ENCODE measurements at places on chromosomes 12 and 14.

DNA sequence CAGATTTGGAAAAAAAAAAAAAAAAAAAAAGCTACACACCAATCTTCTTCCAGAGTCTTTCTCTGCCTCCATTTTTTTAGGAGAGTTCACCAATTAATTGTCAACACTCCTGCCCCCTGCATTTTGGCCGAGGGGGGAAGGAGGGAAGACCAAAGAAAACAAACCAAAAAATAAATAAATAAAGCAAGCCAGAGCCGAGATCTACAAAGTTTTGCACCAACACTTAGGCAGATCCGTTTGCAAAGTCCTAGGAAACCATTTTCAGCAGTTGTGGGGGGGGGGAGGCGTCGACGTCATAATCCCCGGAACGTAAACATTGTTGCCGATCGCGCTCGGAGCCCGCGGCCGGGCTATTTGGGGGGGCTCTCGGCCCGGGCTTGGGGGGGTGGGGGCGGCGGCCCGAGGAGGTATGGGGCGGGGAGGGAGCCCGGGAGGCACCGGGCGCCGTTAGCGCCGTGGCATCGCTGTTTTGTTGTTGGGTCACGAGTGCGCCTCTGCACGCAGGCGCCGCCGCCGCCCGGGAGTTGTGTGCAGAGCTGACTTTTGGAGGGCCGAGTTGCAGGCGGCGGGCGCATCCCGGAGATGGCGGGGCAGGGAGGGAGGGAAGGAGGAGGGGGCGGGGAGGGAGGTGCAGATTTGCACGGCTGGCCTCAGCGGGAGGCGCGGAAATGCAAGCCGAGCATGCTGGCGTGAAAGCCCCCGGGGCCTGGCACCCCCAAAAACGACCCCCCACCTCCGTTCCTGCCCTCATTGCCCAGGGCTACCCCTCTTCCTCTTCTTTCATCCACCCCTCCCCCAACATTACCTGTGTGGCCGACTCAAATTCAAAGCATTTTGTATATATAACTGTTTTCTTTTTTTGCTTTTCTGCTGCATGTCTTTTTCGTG, 598 bp downstream of the KDM2B start:
- DNase-seq, result peak; percentile 78

DNA sequence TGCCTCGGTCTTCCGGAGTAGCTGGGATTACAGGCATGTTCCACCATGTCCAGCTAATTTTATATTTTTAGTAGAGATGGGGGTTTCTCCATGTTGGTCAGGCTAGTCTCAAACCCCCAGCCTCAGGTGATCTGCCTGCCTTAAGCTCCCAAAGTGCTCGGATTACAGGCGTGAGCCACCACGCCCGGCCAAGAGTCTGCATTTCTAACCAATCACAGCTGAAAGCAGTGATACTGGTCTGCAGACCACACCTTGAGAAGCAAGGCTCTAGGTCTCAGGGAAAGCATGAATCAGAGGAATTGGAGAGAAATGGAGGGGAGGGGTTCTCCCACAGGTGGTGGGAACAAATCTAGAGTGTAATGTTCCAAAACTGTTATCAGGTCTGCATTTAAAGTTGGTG, 55.2 kb upstream of the TMEM263 start:
- DNase-seq, result no peak

DNA sequence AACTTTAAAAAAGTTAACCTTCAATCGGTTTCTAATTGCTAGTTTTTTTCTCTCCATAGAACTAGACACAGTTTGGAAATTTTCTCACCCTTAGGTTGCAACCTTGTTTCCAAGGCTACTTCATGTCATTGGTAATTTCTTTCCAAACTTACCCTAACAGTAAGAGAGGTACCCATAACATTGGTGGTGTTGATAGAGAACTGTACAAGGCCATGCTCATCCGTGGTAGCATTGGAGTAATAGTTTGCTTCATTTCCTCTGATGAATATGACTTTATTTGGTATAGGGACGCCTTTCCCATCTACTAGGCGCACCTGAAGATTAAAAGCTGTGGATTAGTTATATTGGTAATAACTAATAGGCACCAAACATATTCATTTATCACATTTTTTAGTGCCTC, 11.6 kb downstream of the A2M start:
- no peak for DNase-seq

DNA sequence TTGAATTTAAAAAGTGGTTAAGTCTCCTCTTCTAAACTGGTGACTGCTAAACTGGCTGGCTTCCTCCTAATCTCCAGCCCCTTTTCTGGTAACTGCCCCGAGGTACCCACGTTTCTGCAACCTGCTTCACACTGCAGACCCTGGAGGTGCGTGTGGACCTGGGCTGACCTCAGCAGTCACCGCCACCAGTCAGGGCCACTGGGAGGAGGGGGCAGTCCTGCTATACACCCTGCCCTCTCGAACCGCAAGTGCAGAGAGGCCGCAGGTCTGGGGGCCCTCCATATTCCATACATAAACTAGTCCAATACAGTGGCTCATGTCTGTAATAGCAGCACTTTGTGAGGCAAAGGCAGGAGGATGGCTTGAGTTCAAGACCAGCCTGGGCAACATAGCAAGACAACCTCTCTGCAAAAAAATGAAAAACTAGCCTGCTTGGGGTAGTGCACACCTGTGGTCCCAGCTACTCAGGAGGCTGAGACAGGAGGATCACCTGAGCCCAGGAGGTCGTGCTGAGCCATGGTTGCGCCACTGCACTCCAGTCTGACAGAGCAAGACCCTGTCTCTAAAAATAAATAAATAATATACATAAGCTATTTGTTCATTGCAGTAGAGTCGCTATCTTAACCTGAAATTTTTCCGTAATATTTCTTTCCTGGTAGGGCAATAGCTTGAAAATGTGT, 25.6 kb downstream of the VPS37B start:
- DNase-seq, result no peak

DNA sequence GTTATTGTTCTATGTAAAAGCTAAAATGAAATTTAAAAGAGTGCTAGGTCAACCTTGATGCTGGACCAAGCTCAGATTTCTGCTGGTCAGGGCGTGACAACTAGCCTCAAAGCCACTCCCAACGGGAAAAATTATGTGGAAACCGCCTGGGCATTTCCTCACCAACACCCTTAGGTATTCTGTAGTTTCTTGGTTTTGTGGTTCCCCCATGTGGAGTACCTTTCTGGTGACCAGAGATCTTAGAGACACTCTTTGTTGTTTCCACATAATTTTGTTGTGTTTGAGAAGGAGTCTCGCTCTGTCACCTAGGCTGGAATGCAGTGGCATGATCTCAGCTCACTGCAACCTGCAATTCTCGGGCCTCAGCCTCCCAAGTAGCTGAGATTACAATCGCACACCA, 119.9 kb downstream of the DENND5B start:
- no peak for DNase-seq

DNA sequence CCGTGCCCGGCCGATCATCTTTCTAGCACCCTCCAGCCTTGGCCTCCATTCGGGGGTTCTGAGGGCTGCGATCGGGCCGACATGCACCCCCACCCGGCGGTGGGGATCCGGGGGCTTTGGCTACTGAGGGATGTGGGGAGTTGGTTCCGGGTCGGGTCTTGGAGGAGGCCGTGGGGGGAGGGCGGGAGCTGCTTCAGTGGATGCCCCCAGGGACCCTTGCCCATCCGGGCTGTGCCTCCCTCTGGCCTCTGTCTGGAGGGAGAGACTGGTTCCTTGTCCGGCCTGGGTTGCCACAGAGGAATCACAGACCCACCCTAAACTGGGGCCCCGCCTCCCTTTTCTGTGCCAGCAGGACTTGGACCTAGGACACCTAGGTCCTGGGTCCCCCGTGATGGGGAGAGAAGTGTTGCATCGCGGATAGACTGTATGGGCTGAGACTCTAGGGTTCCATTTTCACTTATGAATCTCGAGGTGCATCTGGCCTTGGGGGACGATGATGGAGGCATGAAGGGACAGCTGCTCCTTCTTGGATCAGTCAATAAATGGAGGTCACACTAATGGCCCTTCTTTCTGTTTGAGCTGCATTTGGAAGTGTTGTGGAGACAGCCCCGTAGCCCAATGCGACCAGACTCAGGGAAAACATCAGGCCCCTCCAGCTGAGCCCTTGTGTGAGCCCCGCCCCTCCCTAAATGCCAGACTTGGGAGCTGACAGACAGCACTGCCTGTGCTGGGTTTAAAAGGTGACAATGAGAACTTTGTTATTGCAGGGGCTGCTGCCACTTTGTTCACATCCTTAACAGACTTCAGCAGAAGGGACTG, 577 bp downstream of the DTX3 start:
- DNase-seq, result no peak

GRCh38 chr14:97290977-97291376, 493.8 kb downstream of the VRK1 start:
- DNase-seq, result no peak

DNA sequence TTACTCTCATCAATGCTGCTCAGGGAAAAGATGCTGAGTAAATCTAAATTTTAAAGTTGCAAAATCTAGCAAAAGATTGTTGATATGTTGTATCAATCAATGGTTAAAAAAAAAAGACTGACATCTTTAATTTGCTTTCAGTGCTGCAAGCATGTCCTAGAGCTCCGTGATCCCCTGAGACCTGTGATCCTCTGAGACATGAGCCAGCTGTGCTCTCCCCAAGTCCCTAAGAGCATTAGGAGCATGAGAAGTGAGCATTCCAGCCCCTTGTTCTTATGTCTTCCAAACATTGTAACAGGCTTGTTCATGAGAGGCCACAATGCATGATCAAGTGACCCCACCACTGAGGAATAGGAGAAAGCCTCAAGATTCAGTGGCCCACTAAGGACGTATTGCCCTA, 116.6 kb downstream of the DAD1 start:
- no peak for DNase-seq

DNA sequence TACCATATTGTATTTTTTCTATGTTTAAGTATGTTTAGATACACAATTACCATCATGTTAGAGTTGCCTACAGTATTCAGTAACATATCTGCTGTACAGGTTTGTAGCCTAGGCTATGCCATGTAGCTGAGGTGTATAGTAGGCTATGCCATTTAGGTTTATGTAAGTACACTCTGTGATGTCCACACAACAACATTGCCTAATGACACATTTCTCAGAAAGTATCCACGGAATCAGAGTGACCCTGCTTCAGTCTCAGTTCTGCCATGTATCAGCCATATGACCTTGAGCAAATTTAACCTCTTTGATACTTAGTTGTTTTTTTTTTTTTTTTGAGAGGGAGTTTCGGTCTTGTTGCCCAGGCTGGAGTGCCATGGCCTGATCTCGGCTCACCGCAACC, 12.7 kb downstream of the SUSD6 start:
- DNase-seq, result no peak

GRCh38 chr12:109783135-109783964, 49.8 kb downstream of the TRPV4 start:
- no peak for DNase-seq

DNA sequence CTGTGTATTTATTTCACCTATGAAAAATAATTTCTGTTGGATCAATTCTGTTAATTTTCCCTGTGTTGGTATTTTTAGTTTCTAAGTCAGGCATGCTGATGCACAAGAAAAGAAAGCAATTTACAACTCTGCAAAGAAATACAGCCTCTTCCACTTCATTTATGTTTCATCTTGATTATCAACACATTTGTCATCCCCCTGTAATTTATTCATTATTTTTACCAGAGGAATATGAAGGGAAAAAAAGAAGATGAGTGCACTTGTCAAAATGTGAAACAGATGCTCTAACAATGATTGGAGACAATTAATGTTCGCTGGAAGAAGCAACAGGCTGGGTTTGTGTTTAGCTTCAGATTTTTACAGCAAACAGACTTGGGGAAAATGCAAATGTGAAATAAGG, 958.5 kb upstream of the SEL1L start:
- DNase-seq, result no peak

DNA sequence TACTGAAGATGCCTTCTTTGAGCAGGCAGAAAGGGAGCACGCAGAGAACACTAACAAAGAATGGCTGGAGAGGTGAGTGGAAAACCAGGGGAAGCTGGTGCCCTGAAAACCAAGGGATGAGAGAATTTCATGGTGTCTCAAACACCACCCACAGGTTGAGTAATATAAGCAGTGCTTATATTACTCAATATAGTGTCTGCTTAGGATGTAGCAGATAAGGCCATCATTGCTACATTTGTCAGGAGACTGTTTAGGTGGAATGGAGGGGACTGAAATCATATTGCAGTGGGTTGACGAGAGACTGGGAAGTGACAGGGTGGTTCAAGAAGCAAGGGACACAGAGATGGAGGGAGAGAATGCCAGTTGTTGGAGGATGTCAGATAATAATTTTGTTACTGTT, 20.6 kb downstream of the PKP2 start:
- DNase-seq, result no peak

DNA sequence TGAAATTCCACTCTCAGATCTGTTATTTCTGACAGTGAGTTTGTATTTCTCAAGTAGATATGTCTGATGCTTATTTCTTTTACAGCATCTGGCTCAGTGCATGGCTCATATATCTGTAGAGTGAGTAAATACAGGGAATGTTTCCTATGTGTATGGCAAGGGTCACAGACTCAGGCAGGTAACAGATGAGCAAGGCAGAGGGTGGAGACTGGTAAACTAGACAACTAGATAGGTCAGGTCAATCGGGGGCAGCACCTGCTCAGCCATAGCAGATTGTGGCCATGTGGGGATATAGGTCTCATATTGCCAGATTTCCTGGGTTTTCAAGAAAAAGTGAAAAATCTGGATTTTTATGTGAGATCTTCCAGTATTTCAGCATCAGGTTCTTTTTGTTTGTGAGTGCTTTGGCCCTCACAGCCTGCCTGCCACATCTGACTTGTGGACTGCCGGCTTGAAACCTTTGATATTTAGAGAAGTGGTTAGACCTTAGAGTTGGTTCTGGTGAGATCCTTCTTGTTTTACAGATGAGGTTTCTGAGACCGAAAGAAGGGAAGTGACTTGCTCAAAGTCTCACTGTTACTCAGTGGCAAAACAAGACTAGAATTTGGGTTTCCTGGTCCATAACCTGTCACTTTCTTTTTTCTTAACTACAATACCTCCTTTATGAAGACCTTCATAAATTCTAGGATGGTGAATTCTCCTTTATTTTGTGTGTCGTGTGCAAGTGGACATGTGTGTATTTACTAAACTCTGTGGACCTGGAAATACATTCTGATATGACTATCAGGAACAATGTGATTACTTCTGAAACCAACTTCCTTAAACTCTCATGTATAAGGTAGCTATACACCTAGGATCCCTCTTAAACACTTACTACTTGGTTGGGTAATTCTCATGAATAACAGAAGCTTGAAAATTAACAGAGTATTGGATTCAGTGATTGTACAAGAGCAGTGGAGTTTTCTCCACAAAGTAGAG, 34.4 kb downstream of the PROX2 start:
- DNase-seq, result peak; percentile 41

GRCh38 chr14:100502622-100503220, 84.5 kb downstream of the BEGAIN start:
- DNase-seq, result no peak

DNA sequence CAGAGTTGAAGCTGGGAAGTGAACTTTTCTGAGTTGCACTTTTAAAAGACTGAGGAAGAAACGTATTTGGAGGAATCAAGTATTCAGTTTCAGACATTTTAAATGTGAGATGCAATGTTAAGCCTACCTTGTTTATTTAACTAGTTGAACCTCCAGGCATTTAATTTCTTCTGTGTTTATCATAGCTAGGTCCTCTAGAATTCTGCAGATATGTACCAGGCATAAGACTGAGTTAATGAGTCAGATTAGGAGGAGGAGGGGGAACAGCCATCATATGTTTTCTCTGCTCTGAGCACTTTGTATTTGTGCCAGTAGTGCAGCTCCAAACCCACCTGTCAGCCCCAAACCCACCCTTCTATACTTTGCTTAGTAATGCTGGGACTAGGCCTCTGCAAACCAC, 16.4 kb upstream of the SAMD4A start:
- DNase-seq, result no peak
